H1 (cell line): ENCODE measurements at places on chromosomes 7 and 10. TPM values are rescaled to one million over a fixed set of nuclear protein-coding genes. Genes with fewer than 3 reads are reported as not detected.

Gene SLC16A12
- total RNA-seq, result 1.6 and 2.0 TPM in 2 replicates

Gene GDF2
- not detected in 2 replicates for total RNA-seq

Gene NAT16
- 0.84 and 1.0 TPM in 2 replicates for total RNA-seq

Gene COPS6
- total RNA-seq, result 127 and 128 TPM in 2 replicates

Gene RTKN2
- 22.1 and 24.6 TPM in 2 replicates for total RNA-seq

Gene LIPK
- total RNA-seq, result not detected in 2 replicates

Gene APBB1IP
- not detected in 2 replicates for total RNA-seq
